Stimulated activated CD4-positive, alpha-beta T cell treated with anti-CD3 and anti-CD28 coated beads, Interleukin-12 subunit alpha, Interleukin-12 subunit beta, amount 100 ng/mL, for 4 hours (primary cell): ENCODE measurements at places on chromosomes 12 and 14.

DNA sequence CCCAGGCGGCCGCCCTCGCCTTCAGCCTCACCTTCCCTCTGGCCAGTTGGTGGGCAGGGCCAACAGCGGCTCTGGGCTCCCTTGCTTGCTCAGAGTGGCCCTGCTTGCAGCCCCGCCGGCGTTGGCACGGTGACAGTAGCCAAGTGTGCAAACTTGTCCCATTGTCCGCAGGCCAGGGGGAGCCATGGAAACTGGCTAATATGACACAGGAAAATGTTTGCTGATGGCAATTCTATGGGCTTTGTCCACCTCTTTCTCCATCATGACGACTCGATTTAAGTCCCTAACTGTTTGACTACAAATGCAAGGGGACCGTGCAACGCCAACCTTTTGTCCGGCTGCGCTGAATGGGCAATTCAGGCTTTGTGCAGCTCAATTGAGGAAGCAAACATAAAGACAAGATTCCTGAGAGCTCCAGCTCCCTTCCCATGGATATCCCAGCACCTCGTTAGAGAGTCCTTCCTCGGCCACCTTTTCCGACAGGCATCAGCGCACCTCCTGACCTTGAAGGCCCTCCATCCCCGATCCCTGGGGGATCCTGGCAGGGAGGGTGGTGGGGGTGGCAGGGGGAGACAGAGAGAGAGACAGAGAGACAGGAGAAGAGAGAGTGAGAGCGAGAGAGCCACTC lies 785 bp upstream of the FAM181A start:
- no peak for DNase-seq

- no peak for DNase-seq
Measured at GRCh38 chr12:21434699-21435098, 2.8 kb upstream of the PYROXD1 start.

DNA sequence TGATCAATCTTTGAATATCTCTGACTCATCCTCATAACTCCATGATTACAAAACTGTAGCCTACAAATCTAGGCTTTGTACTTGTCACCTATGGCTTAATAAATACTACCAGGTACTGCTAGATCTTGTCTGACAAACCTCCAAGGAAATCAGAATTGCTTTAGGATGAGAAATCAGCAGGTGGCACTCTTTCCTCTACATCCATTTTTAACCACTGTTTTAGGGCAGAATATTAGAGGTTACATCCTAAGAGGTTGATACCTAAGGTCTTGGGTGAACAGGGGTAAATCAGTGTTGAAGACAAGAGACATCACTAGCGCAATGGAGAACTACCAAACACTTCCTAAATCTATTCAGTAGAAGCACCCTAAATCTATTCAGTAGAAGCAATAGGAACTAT lies 63.1 kb upstream of the SOX5 start:
- no peak for DNase-seq

DNA sequence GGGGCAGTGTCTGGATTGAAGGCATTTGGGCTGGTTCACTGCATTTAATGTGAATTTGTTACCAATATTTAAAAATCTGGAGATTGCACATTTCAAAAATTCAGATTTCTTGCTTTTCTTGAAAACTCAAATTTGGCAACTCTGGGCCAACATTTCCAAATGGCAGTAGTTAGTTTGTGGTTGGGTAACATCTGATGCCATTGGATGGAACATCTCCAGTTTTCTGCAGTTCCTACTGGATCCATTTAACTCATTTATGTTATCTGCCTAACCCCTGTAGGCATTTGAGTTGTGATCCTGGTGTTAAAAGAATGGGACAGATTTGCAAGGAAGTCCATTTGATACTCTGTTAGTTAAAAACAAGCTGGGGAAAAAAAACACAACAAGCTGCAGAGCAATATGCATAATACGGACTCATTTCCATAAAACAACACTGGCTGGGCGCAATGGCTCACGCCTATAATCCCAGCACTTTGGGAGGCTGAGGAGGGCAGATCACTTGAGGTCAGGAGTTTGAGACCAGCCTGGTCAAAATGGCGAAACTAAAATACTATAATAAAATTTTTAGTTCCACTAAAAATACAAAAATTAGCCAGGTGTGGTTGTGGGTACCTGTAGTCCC lies 7.9 kb downstream of the EIF2B2 start:
- DNase-seq, result no peak

DNA sequence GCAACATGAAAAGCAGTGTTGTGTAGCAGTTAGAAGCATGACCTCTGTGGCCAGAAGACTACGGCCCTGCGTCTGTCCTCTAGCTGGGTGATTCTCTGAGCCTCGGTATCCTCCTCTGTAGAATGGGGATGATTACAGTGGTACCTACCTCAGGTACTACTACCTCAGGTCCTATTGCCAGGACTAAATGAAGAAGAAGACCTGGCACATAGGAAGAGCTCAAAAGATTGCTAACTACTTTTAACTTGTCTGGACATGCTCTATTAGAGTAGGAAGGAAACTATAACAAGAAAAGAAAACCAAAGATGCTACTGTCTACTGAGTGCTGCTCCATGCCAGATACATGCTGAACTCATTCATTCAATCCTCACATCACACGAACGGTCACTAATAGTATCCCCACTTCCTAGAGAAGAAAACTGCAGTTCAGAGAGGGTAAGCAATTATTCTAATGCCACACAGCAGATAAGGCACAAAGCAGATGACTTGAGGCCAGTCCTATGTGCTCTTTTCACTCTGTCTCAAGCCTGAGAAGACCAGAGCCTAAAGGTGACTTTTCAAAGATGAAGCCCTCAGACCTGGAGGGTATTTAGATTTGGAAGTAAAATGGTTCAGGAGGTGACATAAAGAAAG lies 108.1 kb upstream of the HIF1A start:
- DNase-seq, result no peak

DNA sequence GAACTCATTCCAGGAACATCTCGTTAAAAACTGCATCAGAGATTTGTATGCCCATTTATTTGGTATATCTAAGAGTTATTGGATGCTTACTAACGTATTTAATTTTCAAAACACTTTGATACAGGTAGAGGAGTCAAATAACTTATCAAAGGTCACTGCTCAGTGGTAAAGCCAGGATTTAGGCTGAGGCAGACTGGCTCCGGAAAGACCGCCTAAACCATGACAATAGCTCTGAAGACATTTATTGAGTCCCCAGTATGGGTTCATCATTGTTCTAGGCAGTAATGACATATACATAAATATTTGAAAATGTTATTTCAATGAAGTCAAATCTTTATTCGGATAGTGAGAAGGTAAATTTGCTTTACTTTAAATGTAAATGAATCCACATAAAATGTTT lies 30.3 kb downstream of the WBP11 start:
- no peak for DNase-seq

DNA sequence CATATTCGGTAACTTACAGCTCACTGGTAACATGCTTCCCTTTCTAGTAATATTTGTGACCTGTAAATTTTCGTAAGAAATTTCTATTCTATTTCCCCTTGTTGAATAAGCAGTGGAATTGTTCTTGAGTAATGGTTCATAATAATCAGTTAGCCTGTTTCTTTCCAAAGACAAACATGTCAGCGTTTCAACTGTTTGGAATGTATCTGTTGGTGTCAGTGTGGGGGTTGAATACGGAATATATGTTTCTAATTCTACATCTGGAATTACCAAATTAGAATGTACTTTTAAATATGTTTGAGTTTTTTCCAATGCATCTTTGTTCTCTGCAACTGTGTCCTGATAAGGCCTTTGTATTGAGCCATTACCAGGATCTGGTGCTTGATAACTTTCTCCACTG lies 2.0 kb downstream of the BBS10 start:
- DNase-seq, result no peak

DNA sequence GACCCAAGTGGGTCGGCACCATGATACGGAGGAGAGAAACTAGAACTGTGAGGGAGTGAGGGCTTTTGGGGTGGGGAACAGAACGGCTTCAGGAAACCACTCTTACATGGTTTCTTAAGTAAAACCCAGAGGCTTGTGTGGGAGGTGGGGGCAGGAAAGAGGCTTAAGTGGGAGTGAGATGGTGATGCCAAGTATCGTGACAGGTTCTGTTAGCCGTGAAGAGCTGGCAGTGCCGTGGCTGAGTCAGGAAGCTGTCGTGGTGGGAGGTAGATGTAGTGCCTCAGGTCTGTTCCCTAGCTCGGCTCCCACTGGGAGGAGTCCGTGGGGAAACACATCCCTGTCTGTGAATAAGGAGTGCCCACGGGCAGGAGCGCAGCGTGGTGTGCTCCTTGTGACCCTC lies 185.8 kb upstream of the FKBP4 start:
- DNase-seq, result no peak

- DNase-seq, result no peak
Measured at GRCh38 chr14:88937706-88938105, 113.3 kb downstream of the TTC8 start.

- peak; percentile 44 for DNase-seq
Measured at GRCh38 chr12:52691076-52691840, 11.1 kb upstream of the KRT1 start.

- no peak for DNase-seq
Measured at GRCh38 chr12:28506271-28506670, 316.0 kb downstream of the CCDC91 start.

- DNase-seq, result no peak
Measured at GRCh38 chr12:3636328-3636727, 116.6 kb downstream of the CRACR2A start.

- no peak for DNase-seq
Measured at GRCh38 chr12:54217774-54218241, 29.0 kb upstream of the SMUG1 start.

DNA sequence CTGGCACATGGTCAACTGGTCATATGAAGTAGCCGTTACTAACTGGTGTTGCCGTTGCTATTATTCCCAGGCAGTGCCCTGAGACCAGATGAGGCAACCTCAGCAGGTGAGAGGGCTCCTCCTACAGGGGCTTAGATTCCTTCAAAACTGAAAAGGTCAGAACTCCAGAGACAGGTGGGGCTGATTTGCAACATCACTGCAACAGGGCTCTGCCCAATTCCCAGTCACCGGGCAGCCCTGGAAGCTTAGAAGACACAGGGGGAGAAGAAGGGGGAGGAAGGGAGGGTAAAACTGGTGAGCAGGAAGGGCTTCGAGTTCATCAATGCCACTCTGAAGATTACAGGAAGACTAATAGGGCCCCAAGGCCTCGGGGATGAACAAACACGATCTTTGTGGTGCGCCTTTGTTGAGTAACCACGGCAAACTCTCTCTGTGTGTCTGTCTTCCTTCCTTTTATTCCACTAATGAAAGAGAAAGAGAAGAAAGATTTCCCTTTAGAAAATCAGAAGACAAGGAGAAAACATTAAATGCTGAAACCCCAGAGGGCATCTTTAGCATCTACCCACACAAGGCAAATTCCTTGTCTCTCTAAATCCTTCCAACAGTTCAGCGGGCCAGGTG lies 749.1 kb upstream of the TBX3 start:
- no peak for DNase-seq

DNA sequence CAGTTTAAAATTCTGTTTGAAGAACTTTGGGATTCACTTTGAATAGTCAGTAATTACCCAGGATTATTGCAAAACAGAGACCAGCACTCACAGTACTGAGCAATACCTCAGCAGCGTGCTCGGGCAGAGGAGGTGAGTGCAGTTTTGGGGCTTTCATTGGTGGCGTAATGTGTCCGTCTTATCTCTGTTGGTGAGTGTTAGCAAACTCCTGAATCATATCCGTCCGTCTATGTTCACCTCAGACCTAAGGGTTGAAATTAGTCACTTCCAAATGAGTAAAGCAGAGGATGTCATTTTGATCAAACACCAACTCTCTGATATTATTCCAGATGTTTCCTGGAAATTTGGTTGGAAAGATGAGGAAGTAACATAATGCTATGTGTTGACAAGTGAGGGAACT lies 82.8 kb downstream of the BORCS5 start:
- DNase-seq, result peak; percentile 18

- DNase-seq, result no peak
Measured at GRCh38 chr12:46517579-46517962, 145.0 kb upstream of the SLC38A2 start.

DNA sequence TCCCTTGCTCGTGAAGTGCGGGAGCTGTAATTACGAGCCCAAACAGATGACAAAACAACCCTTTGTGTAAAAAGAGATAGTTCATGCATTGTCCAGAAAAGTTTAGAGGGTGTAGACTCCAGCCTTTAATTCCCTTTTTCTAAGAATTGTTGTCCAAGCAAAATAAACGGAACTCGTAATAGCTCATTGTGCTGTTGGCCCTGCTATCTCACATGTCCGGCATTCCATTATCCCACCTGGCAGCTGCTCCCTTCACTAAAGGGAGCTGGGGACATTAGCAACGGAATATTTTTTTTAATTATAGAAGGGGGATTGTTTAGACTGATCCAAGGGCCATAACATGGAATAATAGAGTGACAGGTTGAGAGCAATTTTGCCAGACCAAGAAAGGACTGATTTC lies 277.5 kb upstream of the TBX3 start:
- DNase-seq, result no peak

DNA sequence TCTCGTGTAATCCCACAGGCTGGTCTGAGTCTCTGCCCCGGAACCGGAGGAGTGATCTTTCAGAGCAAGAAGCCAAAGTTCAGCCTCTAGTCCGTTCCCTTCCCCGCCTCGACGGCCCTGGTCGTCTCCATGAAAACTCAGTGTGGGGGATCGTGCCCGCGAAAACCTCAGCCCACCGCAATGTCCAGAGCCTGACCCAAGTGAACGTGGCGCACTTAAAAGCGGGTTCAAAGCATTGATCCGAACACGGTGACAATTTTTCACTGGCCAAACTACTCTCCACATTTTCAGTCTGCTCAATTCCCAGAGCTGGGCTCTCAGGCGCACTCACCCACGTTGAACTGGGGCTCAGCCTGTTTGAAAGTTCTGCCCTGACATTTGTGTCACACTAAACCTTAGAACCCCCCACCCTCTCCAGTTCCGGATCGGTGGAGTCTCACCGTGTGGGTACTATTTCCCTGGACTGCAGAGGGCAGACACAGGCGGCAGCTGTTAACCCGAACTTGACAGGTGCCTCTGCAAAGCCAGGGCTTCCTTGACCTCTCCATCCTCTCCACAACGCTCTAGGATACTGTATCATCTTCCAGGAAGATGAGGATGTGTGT lies 886 bp upstream of the PRICKLE1 start:
- no peak for DNase-seq

DNA sequence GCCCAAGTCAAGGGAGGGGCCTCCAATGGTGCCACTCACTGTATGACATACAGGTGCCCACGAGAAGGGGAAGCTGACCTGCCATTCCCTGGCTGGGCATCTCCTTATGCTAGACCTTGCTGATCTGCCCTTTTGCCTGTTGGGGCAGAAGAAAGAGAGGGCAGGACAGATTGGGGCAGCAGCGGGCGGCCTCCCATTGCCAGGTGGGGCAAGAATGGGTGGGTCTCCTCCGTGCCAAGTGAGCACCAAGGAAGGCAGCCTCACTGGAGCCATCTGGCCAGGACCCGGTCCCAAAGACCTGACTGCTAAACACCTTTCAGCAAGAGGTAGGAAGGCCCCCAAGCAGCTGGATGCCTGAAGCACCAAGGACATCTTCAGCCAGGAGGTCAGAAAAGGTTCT lies 50.5 kb downstream of the PLEKHG3 start:
- no peak for DNase-seq

- no peak for DNase-seq
Measured at GRCh38 chr14:104576232-104576969, 3.2 kb upstream of the C14orf180 start.
